NCI-H774 (cell line): ENCODE measurements at places on chromosomes 5 and 9.

GRCh38 chr5:57717555-57717954 lies 234.9 kb upstream of the ACTBL2 start:
- DNase-seq, result no peak

- DNase-seq, result no peak
These were observed 53.6 kb downstream of the PRR16 start for GRCh38 chr5:120517607-120518252.

DNA sequence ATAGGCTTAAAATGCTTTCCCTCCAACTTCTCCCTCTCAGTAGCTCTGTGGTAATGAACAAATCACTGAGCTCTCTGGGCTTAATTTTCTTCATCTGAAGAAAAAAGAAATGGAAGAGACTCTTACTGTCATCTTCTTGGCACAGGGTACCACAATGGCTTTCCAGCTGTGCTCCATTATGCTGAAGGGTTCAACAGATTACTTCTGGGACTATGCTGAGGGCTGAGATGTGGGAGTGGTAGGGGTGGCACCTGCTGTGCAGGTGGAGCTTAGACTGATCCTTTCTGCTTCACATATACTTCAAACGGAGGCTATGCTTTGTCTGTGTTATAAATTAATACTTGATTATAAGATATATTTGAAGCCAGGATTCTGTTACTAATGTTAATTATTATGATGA lies 840.2 kb upstream of the C9orf72 start:
- DNase-seq, result no peak

DNA sequence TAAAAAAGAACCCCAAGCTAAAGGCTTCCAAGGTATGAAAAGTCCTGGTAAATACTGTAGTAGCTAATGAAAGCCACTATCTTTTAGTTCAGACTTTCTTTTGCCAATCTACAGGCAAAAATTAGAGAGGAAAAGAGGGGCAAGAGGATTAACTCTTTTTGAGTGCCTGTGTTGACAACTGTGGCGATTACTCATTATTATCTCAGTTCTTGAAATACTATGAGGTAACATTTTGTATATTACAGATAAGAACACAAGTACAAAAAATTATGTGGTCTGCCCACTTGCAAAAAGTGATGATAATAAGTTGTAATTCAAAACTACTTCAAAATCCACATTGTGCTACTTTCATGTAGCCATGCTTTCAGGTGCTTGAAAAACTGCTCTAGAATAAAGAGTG lies 144.0 kb downstream of the DTWD2 start:
- DNase-seq, result no peak
